NCI-H187 (cell line): ENCODE measurements at places on chromosomes 4 and X.
A peak's percentile ranks its signal among the peaks of the same experiment; 100 is the strongest.

GRCh38 chrX:152646961-152647360 is 9.3 kb downstream of the GABRQ start:
- DNase-seq = no peak

DNA sequence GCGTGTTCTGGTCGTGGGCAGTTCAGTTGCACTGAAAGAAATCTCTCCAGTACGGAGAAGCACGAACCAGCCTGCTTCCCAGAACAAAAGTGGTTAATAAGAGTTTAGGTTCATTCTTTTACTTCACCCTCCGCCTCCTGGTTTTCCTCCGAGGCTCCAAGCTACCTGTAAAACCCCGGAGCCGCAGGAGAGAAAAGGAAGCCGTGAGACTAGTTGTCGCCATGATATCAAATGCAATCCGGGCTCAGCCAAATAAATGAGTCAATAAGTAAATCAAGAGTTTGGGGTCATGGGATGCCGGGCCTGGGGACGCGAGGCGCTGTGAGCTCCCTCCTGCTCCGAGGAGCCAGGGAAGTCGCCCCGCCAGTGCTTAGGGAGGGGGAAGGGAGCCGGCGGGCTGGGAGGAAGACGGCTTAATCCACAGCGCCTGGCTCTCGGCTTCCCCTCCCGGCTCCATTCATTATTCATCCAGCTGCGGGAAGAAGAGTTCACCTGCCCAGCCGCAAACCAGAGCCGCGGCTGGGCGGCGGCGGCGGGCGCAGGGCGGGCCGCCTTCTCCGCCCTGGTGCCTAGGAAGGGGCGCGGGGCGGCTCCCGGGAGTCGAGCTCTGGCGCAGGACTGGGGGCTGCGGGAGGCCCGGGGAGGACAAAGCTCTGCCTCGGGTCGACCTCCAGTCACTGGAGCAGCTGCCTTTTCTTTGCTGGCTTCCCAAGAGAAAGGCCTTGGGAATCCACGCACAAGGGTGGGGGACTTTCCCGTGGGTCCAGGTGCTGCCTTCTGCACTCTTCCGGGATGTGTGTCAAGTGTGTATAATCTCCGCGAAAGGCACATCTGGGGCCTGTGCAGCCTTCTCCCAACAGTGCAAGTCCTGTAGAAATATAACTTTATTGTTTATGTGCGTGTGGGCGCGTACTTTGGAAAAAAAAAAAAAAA is 1.7 kb downstream of the FRAS1 start:
- peak; percentile 49 for DNase-seq

DNA sequence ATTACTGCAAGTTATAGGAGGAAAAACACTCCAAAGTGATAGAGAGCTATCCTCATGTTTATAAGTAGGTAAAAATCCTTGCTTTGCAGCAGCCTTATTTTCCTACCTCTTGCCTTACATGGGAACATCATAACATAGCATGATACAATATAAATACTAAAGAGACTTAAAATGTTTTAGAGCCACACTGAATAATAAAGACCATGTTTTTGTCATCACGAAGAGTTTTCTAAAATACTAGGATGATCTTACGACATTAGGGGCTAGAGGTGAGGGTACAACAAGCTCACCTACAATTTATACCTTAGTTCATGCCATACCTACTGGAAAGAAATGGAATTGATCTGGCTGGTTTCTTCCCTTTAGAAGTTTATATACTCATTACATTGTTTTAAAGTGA is 184.8 kb downstream of the FBXW7 start:
- no peak for DNase-seq

DNA sequence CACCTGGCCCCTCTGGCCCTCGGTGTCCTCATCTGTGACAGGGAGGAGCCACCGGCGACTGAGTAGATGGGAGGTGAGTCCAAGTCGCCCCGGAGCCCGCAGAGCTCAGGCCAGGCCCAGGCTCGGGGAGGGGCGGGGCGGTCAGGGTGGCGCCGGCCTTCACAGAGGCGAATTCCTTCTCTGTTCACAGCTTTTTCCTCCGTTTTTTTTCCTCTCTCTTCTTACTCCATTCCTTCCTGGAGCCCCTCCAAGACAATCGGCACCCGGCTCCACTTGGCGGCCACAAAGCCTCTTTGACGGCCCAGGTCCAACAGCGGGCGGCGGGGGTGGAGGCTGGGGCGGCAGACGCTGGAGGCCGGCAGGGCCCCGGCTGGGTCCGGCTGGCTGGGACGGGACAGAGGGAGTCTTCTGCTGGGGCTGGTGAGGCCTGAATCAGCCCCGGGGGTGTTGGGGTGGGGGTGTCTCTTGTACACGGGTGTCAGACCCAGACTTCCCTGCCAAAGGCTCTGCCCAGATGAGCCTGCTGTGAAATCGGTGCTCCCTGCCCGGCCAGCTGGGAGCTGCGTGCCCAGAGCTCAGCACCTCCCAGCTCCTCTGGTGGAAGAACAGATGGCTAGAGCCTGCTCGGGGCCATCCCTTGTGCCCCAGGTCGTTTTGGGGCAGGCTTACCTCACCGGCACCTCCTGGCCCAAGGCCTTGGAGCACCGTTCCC is 22.6 kb downstream of the FGFRL1 start:
- no peak for DNase-seq

GRCh38 chr4:31341601-31342359 is 621.6 kb downstream of the PCDH7 start:
- DNase-seq = no peak

DNA sequence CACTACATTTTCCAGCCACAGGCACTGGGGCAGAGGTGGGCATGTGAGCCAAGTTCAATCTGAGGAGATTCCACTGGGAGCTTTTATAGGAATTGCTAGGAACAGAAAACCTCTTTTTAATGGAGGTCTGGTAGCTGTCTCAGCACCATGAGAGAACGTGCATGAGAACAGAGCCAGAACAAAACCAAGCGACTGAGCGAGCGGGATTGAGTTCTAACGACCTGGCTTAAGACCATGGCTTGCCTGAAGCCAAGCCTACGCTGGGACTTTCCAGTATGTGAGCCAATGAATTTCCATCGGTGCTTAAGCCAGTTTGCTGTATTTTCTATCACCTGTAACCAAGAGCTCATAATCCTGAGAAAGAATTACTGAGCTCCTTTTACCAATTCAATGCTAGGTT is 183.7 kb downstream of the NR3C2 start:
- DNase-seq = no peak

GRCh38 chr4:15340902-15341732 is 86.7 kb upstream of the C1QTNF7 start:
- DNase-seq = no peak

- no peak for DNase-seq
These were observed 120.6 kb downstream of the SPRY1 start for GRCh38 chr4:123517176-123517575.

- DNase-seq = no peak
These were observed 29.8 kb upstream of the SLC7A3 start for GRCh38 chrX:70960730-70961129.

GRCh38 chrX:154436374-154436982 is 476 bp upstream of the GDI1 start:
- peak; percentile 43 for DNase-seq
